ENCODE measurements at places on chromosomes 3 and 15.

DNA sequence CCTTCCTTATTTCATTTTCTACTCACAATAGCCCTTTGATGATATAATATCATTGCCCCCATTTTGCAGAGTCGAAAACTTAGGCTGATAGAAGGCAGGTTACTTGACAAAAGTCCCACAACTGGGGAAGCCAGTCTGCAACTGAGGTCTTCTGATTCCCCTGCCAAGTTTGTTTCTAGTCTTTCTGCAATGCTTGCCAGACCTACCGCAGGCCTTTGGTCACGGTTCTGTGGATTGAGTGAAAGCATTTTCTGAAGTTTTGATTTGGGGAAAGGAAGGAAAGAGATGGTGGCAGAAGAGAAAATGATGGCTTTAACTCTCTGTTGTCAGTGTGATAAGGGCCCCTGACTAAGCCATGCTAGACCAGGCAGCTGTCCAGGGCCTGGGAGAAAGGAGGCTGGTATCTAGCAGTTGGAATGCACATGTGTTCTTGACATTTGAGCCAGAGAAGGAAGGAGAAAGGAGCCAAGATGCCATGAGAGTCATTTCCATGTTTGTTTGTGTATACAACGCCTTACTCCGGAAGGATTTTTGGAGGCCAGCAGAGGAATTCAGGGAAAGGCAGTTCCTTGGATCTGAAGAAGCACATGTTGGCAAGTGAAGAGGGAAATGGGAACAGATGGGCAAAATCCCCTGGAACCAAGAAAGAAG lies 29.9 kb downstream of the FAH start:
- no peak for DNase-seq

DNA sequence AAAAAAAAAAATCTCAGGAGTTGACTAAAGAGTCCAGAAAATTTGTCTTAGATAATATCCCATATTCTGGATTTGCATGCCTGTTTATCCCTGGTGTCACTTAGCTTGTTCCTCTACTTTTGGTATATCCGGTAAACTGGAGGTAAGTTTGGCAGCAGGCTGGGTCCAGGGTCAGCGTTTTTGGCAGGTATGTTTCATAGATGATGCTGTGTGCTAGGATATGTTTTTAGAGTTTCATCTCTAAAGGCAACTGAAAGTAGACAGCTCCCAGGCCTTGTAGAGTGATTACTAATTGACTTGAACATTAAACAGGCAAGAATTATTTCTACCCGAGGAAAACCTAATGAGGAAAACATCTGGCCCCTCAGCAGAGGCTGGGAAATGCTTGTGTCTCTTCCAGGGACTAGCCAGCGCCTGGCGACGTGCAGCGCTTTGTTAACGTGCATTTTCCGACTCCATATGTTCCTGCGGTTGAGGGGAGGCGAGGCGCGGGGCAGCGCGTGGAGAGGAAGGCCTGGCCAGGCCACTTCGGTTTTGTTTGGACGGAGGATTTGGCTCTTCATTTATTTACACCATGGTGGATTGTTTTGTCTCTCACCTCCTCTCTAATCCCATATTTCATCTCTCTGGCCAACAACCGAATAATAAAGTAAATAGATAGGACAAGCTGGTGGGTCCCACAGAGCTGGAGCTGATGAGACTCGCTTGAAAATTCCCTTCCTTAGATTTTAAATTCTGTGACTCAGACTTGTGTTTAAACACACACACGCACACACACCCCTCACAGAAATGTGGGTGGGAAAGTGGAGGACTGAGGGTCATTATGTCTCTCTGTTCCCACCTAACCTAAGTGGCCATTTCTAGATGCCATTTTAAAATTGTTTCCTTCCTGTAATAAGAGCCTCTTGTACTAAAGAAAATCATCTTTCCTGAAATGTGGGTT lies 65.3 kb downstream of the ASB7 start:
- DNase-seq, result no peak

GRCh38 chr3:113514265-113514769 lies 639 bp downstream of the SPICE1 start:
- no peak for DNase-seq

DNA sequence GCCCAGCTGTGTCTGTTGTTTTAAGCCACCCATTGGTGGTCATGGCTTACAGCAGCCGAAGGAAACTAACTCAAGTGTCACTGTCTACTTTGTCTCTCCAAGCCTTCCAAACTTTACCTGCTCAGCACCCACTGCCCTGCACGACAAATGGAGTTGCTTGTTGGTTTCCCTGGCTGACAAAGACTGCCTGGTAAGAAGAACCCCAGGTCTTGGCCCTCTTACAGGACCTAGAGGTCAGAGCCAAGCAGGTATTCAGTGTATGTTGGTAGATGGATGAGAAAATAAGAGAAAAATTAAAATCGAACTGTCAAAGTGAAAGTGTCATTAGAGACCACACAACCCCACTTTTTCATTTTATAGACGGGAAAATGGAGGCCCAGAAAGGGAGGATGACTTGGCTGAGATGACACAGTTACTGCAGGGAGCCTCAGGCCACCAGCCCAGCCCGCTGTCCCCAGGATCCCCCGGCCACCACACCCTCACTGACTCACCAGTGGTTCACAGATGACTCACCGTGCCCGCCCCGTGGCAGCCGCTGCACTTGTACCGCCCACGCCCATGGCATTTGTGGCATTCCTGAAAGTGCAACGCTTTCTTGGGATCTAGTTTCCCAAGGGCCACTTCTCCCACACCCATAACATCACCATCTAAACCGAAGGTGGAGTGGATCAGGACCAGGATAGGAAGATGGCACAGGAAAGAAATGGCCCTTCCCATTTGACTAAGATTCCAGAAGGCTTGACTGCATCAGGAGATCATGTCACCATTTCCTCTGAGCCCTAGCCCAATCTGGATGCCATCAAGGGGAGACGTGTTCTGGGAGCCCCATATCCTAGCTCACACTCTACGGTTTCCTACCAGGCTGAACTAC lies 15.2 kb downstream of the SSUH2 start:
- no peak for DNase-seq

- no peak for DNase-seq
These were observed 19.6 kb downstream of the ATP2B2 start for GRCh38 chr3:10485806-10486205.

GRCh38 chr3:123642182-123642956 lies 57.5 kb upstream of the HACD2 start:
- DNase-seq, result peak; percentile 65

- no peak for DNase-seq
These were observed 493.2 kb upstream of the KCNMB2 start for GRCh38 chr3:178043084-178043483.

DNA sequence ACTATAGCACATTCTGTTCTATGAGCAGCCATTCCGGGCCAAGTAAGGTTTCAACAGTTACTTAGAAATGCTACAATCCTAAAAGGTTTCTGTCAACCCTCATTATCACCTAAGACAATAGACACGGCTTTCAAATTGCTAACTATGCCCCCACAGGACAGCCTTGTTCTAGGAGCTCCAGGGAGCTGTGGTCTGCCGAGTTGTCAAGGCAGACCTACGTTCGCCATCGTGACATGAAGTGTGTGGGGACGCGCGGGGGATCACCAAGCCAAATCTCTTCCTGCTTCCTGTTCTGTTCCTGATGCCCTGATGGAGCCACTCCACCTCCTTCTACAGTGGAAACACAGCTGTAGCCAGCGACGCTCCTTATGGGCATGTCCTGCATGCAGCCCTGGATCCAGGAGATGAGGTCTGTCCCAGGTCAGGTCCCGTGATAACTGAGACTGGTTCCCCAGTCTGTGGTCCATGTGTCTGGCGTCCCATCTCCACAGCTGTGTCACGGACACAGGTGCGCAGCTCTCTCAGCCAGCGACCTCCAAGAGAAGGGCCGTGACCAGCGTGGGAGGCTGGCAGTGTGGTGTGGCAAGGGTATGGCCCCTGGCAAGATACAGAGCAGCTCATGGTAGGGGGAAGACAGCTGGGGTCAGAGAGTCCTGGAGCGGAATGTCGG lies 82.8 kb downstream of the PCSK6 start:
- DNase-seq, result no peak

DNA sequence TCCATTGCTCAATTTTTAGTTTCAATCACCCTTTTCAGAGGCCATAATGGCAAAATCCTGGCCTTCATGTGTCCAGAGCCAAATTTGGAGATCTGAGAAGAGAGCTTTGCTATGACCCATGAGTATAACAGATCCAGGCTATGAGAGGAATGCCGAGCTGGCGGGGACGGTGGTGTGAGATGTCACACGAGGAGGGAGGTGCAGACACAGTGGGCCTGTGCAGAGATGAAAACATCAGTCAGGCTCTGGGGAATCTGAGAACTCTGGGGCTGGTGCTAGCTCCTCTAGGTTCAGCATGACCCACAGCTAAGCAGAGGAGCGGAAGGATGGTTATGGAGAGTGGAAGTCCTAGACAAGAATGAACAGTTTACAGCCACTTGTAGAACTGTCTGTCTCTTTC lies 398.3 kb upstream of the ATP10A start:
- DNase-seq, result no peak

DNA sequence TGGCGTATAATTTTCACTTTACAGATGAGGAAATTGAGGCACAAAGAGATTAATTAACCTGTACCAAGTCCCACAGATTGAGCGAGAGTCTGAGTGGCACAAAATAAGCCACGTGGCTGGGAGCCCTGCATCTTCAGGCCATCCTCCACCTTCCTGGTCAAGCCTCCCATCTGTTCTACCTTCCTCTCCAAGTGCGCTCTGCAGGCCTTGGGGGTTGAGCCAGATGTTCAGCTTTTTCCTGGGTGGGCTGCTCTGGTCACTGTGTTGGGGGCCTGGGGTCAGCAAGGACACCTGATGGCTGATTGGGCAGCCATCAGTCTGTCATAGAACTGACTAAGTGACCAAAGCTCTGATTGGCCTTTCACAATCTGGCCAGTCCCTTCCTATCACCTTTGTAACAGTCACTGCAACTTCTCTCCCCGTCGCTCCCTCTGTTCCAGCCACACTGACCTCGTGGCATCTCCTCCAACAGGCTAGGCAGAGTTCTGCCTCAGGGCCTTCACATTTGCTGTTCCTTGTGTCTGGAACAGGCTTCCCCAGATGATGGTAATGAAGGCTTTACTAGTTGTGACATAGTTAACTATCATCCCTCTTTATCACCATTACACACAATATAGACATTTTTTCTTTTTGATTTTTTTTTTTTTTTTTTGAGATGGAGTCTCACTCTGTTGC lies 46.8 kb downstream of the SCN5A start:
- no peak for DNase-seq

DNA sequence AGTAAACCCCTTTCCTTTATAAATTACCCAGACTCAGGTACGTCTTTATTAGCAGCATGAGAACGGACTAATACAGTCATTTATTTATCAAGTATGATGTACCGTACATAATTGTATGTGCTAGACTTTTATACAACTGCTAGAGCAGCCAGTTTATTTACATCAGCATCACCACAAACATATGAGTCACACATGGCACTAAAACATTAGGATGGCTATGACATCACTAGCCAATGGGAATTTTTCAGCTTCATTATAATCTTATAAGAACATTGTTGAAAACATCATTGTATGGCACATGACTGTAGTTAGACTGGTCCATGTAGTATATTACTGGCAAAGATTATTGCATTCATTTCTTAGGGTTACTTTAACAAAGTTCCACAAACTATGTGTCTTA lies 121.7 kb downstream of the ZMAT3 start:
- no peak for DNase-seq

- DNase-seq, result no peak
These were observed 95.7 kb downstream of the VGLL3 start for GRCh38 chr3:86895202-86895601.

GRCh38 chr3:58659051-58659675 lies 7.4 kb downstream of the FAM3D start:
- DNase-seq, result no peak

GRCh38 chr3:18868911-18869689 lies 279.2 kb upstream of the KCNH8 start:
- no peak for DNase-seq

- no peak for DNase-seq
These were observed 9.2 kb downstream of the EIF3J start for GRCh38 chr15:44545913-44546802.

DNA sequence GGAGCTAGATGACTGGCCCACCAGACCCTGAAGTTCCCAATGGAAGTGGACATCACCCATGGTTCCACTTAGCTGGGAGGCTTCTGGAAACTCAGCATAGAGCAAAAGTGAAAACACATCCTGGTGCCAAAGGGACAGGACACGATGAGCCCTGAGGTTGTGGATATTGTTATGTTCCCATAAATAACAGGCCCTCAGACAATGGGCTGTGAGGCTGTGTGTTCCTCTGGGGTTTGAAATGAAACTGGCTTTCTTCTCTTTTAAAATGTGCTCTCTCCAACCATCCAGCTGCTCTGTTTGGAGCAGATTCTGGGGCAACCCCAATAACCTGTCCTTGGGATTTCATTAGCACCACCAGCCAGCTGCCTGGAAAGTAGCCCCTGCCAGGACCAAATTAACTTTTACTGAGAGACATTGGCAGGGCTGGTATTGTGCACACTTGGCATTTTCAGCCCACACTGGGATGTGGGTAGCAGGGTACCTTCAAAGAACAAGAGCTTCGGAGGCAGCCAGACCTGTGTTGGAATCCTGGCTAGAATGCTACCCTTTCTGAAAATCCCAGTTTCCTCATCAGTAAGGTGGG lies 97.5 kb downstream of the DNAJB8 start:
- DNase-seq, result no peak

GRCh38 chr3:16252988-16253387 lies 11.8 kb downstream of the DPH3 start:
- no peak for DNase-seq

DNA sequence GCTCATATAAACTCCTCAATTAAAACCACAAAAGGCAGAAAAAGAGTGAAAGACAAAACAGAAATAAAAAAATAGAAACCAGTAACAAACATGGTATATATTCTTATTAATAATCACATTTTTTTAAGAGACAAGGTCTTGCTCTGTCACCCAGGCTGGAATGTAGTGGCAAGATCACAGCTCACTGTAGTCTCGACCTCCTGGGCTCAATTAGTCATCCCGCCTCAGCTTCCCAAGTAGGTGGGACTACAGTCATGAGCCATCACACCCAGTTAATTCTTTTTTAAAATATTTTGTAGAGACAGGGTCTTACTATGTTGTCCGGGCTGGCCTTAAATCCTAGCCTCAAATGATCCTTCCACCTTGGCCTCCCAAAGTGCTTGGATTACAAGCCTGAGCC lies 37.1 kb downstream of the FAM240A start:
- DNase-seq, result no peak

DNA sequence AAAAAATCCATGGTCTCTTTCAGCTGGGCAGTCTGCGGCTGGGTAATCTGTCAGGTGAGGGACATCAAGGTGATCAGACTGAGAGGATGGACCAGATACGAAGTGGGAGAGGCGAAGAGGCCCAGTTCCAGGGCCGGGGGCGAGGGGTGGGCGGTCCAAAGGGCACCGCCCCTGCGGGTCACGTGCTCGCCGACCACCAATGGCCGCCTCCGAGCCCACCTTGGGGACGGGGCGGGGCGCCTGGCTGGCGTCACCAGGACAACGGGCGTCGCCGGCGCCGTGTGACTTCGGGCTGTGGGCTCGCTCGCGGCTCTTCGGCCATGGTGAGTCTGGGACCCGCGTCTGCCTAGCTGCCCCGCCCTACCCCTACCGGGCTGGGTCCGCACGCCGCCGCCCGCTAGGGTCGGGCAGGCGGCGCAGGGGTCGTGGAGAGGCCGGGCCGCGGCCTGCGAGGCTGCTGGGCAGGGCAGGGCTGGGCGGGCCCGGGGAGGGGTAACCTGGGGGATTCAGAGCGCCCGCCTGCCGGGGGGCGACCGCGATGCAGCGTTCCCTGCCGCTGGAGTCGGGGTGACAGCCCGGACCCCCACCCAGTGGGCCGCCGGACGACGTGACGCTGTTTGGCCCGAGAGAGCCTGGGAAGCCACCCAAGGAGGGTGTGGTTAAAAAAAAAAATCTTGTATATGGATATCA lies at the start of gene FBXL2:
Gene FBXL2 (plus strand): TSS at position 250 of the 690 bp plus-strand sequence. CDS start 71 bp downstream, at position 321.
- DNase-seq, result peak; percentile 32
